Thyroid gland (tissue), 4 donors: ENCODE measurements at places on chromosomes 5 and 9.

DNA sequence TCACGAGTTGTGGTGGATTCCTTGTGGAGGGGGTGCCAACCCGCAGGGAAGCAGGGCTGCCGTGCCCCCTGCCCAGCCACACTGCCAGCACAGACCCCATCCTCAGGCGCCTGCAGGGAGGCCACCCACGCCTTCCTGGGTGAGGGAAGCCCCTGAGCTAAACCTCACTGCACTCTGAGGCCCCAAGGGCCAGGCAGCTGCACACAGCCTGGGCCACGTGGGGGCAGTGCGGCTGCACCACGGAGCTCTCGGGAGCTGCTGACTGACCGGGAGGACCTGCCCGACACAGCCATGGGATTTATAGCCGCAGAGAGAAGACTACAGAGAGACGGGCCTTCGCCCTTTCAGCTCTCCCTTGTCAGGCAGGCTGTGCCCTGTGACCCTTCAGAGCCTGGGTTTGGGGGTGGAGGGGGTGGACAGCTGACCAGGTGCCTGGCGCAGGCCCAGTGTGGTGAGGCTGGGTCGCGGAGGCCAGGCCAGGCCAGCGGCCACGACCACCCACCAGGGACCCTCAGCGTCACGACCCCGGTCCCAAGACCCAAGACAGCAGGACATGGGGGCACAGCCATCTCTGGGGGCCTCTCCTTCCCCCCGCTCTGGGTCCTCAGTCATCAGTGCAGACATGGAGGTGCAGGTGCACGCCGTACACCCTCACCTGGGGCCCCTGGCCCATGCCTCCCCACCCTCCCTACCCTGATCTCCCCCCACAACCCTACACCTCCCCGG, 4.3 kb upstream of the AHRR start:
- DNase-seq: no peak

DNA sequence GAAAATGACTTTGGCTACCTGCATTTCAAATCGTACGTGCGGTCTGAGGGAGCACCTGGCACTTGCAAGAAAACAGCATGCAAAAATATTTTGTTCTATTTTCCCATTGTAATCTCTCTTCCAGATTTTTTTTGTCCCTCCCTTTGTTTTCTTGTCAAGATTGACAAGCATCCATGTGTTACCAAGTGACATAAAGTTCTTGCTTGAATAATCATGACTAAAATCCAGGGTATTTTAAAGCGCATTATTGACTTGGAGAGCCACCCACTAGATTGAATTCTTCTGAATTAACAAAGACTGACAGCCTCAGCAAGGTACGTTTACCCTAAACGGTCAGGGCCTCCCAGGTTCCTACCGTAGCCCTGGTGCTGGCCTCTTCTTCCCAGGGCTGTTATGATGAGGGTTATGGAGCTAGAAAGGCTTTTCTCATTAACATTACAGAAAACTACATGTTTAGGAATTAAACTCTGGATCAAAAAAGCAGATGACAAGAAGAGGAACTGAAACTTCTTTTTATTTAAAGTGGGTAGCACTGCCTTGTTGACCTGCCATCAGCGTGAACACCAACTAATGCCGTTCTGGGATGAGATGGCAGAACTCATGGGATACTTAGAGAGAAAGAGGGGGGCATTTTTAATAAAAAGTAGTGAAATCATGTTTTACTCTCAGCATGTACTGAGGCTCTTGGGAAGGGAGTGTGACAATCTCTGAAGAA, 297.0 kb downstream of the EFNA5 start:
- no peak for DNase-seq

DNA sequence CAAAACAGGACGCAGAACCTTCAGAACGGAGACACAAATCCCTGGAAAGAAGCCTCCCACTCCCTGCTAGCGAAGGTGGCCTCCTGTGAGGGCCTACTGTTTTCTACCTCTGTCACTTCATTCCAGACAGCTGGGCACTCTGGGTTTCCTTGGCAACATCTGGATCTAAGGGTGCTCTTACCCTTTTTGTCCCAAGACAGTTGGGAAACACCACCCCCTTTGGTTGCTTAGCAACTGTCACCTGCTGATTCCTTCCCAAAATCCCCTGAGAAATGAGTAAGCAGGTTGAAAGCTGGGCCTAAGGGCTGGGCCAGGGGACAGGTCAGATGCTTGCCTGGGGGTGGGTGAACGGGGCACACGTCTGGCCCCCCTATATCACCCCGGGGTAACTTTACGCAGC, 29.4 kb downstream of the NANS start:
- peak; percentile 33 for DNase-seq

GRCh38 chr5:136070486-136071285, 41.9 kb downstream of the TGFBI start:
- DNase-seq: no peak

- no peak for DNase-seq
Measured at GRCh38 chr9:92224177-92224576, 69.3 kb downstream of the IARS1 start.

DNA sequence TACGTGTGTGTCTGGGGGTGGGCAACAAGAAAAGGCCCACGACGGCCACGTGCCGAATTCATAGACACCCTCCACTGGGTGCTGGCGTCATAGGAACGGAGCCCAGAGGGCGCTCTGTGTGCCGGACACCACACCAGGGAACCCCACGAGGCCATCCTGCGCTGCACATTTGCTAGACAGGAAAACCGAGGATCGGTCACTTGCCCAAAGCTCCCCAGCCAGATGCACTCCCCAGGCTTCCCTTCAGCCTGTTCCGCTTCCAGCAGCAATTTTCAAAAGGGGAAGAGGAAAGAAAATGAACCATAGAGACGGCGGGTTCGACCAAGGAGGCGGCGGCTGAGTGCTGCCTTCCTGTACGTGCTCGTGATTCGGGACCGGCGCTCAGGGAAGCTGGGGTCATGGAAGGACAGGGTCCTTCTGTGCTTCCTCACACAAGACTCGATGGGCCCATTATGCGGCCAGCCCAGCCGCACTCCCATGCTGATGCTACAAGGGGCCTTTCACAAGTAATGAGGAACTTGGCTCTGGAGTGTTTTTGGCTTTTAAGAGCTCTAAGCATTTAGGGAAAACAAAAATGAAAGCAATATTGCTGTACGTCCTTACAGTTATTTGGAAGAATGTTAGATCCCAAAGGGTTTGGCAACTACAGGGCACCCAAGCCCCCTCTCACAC, 124.6 kb upstream of the SARDH start:
- no peak for DNase-seq

DNA sequence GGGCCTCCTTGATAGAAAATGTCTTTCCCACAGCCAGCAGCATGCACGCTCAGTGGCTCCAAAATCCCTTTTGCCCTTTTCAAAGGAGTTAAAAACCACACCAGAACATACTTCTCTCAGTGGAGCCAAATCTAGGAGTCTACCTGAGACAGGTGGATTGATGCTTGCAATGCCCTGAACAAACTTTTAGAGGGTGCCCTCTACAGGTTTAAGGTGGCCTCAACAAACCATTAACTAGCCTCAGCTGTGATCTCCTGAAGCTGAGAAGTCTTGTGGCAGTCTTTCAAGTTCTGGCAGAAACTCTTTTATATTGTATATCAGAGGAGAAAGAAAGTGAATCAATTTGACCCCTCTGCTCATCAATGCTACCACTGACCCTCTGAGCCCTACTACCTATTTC, 125.4 kb downstream of the MED27 start:
- no peak for DNase-seq

- no peak for DNase-seq
Measured at GRCh38 chr9:19768798-19769197, 20.0 kb downstream of the SLC24A2 start.

GRCh38 chr9:77960356-77961153, 71.1 kb downstream of the GNAQ start:
- no peak for DNase-seq

DNA sequence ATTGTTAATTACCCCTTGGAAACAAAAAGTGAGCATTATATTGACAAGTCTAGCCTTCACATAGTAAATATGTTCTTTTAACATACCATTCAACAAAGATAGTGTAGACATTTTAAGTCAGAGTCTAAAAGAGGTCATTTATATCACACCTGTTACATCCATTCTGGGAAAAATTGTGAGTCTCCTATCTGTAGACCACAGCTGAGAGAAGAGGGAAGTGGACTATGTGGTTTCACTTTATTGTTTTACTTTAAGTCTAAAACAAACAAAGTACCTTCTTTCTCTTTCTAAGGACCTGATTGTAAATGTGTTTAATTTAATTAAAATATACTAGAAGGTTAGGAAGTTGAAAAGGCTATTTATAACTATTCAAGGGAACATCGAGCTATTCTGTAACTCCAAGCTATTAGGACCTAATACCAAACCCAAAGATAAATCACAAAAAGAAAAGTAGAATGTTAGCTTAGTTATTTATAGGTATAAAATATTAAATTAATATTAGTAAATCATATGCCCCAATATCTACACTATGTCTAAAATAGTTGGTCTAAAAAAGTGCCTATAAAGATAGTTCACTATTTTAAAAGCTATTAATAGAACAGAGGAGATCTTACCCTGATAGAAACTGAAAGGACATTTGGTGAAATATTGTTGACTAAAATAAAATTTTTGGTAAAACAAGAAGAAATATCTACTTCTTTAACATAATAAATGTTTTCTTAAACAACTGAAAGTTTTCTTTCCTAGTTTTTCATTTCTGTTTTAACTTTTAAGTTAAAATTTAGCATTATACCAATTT, 134.9 kb downstream of the TMEM167A start:
- no peak for DNase-seq

GRCh38 chr9:104860263-104860662, 67.7 kb downstream of the ABCA1 start:
- no peak for DNase-seq

DNA sequence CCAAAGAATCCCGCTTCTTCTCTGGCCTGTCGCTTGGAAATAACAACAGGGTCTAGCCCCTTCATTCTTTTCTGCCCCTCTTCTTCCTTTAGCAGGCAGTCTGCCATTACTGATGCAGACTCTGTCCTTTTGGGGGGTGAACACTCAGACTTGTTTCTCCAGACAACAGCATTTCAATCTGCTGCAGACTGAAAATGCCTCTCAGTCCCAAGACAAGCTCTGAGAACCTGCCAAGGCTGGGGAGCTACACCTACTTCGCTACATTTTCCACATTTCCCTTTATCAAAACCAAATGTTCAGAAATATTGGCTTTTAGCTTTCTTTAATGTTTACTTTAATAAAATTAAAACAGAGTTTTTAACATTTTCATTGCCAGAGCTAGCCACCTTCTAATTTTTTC, 152.4 kb downstream of the MPDZ start:
- no peak for DNase-seq

- DNase-seq: no peak
Measured at GRCh38 chr5:34494111-34494755, 161.9 kb upstream of the RAI14 start.

GRCh38 chr5:132322266-132322665, 28.1 kb downstream of the SLC22A4 start:
- DNase-seq: no peak

DNA sequence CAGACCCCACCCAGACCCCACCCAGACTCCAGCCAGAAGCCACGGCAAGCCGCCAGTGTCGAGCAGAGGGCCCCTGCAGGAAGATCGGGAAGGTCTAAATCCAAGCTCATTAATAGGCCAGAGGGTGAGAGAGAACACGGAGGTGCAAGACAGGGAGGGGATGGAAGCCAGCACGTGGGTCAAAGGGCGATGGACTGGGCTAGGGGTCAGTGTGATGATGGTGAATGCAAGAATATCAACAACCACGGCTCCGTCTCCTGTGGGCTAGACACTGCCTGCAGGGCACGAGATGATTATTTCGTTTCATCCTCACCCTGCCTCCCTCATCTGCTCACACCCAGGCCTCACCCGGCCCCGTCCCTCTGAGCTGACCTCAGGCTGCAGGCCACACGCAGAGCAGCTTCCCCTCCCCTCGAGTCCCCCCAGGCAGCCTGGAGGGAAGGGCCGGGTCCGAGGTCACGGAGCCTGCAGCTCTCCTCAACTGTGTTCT, 122.0 kb downstream of the COL23A1 start:
- DNase-seq: no peak

DNA sequence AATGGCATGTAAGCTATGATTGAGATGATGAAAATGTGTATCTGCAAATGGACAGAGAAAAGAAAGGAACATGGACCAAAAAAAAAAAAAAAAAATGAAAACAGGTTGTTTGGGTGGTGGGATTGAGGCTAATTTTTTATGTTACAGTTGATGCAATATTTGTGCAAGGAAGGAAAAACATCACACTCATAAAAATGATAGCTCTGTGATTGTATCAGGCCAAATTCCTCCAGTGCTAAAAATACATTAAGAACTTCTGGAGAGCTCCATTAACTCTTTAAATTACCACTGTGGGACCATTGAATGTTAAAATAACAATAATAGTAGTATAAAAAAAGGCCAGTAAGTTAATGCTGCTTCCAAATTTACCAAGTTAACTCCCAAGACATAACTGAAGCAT, 79.5 kb upstream of the MSX2 start:
- no peak for DNase-seq

GRCh38 chr9:72826996-72827949, 125.6 kb downstream of the ALDH1A1 start:
- DNase-seq: no peak

DNA sequence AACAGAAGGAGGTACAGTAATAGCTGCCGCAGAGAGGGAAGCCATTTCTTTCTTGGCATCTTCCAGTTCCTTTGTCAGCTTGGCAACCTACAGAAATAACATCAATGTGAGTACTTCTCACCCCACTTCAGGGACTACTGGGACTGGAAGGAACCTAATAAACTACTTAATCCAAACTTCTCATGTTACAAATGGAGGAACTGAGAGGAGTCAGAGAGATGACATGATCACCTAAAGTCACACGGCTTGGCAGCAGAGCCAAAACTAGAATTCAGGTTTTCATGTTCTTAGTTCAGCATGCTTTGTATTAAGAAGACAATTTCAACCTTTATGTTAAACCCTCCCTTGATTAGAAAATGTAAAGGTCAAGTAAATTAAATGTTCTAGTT, 44.7 kb downstream of the DIAPH1 start:
- no peak for DNase-seq

DNA sequence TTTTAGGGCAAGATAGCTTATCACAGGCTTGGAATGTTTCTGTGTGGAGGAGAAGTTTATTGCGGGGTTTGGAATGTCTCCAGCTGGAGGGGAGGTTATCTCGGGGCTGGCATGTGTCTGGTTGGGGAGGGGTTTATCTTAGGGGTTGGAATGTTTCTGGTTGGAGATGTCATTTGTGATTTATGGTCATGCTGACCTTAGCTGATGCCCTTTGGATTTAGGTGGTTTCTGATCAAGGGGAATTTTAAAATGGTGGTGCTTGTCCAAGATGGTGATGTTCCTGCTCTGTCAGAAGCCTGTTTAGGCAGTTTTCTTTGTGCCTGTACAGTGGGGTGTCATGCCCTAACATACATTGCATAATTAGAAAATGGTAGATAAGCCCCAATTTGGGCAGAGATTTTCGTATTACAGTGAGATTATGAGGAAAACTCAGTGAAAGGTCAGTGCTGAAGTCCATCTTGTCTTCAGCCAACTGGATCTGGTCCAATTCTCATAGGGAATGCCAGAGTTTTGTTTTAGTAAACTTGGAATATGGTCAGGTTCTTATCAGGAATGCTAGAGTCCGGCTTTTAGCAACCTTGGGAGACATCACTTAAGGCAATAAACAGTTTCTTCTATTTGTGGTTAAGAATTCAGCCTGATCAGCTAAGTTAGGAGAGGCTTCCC, 14.3 kb downstream of the CDK20 start:
- DNase-seq: no peak
